ENCODE measurements at places on chromosomes 1 and 21.

DNA sequence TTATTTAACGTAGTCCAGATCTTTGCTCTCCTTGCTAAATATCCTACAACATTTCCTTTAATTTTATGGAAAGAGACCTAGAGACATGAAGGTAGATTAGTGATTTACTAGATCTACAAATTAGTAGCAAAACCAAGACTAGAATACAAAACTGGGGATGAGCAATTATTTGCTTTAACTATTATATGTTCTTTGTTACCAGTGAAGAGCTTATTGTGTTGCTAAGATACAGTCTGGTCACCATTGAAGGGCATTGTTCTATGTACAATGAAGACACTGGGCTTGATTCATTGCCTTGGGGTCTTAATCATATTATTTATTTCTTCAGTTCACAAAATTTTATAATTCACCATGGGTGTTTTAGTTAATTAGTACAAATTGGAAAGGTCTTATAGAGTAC, 88.3 kb downstream of the S1PR1 start:
- no peak for DNase-seq

DNA sequence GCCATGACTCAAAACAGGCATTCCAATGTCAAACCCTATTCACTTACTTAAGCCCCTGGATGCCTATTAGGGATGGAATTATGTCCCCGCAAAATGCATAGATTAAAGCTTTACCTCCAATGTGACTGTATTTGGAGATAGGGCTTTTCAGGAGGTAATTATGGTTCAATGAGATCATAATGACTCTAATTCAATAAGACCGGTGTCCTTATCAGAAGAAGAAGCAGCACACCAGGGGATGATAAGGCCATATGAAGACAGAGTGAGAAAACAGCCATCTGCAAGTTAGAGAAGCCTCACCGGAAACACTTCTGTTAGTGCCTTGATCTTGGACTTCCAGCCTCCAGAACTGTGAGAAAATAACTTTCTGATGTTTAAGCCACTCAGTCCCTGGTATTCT, 1131.8 kb upstream of the TMPRSS15 start:
- DNase-seq: no peak

DNA sequence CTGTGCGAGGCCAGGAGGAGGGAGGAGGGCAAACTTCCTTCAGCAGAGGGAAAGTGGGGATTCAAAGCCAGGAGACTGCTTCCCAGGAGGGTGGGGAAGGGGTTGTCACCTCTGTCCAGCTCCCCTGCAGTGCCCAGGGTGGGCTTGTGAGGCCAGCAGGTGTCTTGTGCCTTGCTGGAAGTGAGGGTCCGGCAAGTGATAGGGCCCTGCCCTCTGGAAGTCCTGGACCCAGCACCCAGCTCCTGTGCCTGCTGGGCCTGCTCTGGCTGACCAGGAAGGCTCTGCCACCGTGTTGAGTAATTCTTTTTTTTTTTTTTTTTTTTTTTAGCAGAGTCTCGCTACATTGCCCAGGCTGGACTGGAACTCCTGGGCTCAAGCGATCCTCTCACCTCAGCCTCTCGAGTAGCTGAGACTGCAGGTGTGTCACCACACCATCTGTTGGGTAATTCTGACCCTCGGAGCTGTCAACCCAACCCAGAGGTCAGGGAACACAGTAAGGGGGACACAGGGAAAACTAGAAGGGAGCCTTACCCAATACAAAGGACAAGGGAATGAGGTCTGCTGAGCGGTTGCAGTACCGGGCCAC, 1.0 kb downstream of the BEST4 start:
- no peak for DNase-seq

GRCh38 chr1:24319312-24319863, at the start of gene GRHL3:
Gene GRHL3, plus strand, starts transcription at chr1:24319357. Its CDS starts 195 bp downstream, at chr1:24319552.
- peak; percentile 28 for DNase-seq

DNA sequence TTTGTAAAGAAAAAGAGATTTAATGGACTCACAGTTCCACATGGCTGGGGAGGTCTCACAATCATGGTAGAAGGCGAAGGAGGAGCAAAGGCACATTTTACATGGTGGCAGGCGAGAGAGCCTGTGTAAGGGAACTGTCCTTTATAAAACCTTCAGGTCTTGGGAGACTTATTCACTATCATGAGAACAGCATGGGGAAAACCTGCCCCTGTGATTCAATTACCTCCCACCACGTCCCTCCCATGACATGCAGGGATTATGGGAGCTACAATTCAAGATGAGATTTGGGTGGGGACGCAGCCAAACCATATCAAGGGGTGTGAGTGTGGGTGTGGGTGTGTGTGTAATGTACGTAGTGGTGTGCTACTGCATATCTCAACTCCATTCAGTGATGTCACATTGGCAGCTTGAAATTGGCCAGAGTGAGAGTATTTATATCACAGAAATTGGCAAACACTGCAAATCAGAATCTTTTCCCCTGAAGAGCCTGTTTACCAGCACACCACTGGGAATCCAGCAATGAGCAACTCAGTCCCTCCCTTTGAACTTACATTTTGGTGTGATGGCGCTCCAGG, 5.4 kb downstream of the ARHGEF10L start:
- DNase-seq: no peak

- DNase-seq: peak; percentile 86
These were observed 50.0 kb downstream of the TBCE start for GRCh38 chr1:235417086-235417697.

- peak; percentile 7 for DNase-seq
These were observed 262.6 kb upstream of the SGIP1 start for GRCh38 chr1:66271216-66271903.

DNA sequence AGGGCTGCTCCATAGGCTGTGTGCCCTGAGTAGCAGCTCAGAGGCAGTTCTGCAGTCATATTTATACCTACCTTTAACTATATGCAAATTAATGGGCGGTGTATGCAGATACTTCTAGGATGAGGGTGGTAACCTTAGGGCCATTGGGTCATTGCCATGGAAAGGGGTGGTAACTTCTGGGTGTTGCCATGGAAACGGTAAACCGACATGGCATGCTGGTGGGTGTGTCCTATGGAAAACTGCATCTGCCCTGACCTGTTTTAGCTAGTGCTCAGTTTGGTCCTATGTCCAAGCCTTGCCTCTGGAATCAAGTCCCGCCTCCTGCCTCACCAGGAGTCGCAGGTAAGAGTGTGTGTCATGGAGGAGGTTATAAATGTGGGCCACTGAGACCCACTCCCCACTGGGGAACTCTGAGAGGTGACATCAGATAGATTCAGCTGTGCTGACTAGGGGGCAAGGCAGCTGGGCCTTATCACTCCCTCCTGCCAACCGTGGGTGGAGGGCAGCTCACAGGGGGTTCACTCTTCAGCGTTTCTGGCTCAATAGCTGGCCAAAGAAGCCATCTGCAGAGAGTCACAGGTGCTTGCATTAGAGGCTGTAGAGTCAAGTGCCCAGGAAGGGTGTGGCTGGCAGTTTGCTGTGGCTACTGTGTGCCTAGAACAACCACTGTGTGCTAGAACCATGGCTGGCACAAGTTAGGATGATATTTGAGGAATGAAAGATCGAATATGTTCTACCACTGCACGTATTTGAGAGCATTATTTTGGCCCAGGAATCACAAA, 19.0 kb downstream of the BACE2 start:
- DNase-seq: no peak

GRCh38 chr1:11893907-11894251, 32.3 kb downstream of the KIAA2013 start:
- DNase-seq: peak; percentile 48

DNA sequence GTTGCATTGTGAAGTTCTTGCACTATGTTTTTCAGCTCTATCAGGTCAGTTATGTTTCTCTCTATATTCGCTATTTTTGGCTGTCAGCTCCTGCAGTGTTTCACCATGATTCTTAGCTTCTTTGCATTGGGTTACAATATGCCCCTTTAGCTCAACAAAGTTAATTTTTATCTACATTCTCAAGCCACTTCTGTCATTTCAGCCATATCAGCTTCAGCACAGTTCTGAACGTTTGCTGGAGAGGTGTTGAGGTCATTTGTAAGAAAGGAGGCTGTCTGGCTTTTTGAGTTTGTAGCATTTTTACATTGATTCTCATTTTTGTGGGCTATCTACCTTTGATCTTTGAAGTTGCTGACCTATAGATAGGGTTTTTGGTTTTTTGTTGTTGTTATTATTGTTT, 573.2 kb upstream of the RGS18 start:
- DNase-seq: no peak

Data from cerebellum (tissue), 4 donors.